T-helper 17 cell (primary cell): ENCODE measurements at places on chromosomes 12 and 14. TPM values are rescaled to one million over a fixed set of nuclear protein-coding genes. Genes with fewer than 3 reads are reported as not detected.
A peak's percentile ranks its signal among the peaks of the same experiment; 100 is the strongest.

DNA sequence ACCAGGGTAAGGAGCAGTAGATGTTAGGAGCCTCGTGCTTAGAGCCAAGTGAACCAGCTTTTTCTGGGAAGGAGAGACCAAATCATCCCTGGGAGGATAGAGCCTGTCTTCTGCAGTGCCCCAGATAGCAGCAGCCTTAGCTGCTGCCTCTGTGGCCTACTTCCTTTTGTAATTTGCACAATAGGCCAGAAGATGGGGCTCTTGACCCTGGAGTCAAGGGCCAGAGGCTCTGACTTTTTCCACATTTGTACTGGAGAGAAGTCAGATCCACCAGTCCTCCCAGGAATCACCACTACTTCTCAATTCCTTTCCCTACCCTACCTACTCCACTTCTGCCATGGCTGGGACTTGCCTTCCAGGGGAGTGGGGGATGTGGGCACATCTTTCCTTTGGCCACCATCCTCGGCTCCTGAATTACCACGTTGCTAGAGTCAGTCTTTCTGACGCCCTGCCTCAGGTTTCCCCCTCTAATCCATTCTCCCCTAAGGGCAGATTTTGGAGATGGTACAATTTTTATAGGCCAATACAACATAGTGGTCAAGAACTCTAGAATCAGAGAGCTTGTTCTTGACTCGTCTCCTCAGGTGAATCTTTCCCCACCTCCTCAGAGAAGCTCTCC is 3.3 kb upstream of the SLC4A8 start:
- no peaks in the 10 kb centered on the region for H3K36me3 ChIP-seq
- no peaks in the 10 kb centered on the region for H3K27me3 ChIP-seq
- H3K27ac ChIP-seq = no peak overlapping the region
- peak; percentile 17 for DNase-seq
- H3K4me3 ChIP-seq = no peak overlapping the region

DNA sequence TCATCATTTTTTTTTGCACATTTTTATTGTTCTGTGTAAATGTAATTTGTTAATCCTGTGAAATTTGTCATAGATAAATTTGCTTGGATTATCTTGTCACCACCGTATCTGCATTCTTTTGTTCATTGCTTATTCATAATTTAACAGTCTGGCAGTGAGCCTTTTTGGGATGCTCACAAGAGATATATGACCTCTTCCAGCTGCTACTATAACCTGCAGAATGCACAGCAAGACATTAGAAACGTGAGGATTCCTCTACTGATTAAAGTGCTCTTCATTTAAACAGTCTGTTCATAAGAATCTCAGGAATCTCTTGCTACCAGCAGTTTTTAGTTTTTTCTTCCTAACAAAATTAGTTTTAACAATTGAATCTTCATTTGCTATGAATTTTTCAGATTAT is 9.1 kb downstream of the NPAS3 start:
- H3K27me3 ChIP-seq = peaks cover 46% of the 10 kb centered on the region
- H3K36me3 ChIP-seq = no peaks in the 10 kb centered on the region

- H3K36me3 ChIP-seq = peaks cover 2% of the 10 kb centered on the region
- DNase-seq = no peak
- no peak overlapping the region for H3K27ac ChIP-seq
- no peak overlapping the region for H3K4me3 ChIP-seq
Observed at GRCh38 chr12:38761636-38762342, 143.6 kb downstream of the CPNE8 start.

- H3K4me3 ChIP-seq = no peak overlapping the region
- H3K36me3 ChIP-seq = peaks cover 3% of the 10 kb centered on the region
- no peak for DNase-seq
- peak overlapping the region; percentile 81 for H3K27ac ChIP-seq
- H3K27me3 ChIP-seq = no peaks in the 10 kb centered on the region
Observed at GRCh38 chr12:47350062-47350408, 270.3 kb upstream of the AMIGO2 start.

GRCh38 chr12:3667485-3667884 is 85.4 kb downstream of the CRACR2A start:
- no peak overlapping the region for H3K27ac ChIP-seq
- H3K27me3 ChIP-seq = no peaks in the 10 kb centered on the region
- no peak for DNase-seq
- peaks cover 5% of the 10 kb centered on the region for H3K4me1 ChIP-seq

- no peak for DNase-seq
- no peaks in the 10 kb centered on the region for H3K27me3 ChIP-seq
- H3K4me1 ChIP-seq = no peaks in the 10 kb centered on the region
- no peak overlapping the region for H3K27ac ChIP-seq
- H3K36me3 ChIP-seq = no peaks in the 10 kb centered on the region
Observed at GRCh38 chr12:71164568-71165197, 6.9 kb upstream of the TSPAN8 start.

DNA sequence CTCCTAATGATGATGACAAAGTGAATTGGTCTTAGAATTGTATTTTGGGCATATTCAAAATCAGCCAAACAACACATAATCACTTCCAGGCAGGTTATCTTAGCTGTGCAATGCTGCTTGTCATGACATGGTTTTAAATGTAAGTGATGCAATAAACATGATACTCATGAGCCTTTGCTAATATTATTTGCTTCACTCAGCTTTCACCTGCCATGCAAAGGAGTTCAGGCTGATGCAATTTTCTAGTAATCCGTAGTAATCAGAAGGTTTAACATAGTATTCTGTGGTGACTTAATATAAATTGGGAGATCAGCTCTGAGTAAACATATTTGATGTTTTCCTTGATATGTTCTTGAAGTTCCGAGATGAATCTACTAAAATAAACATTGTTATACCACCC is 29.1 kb downstream of the TMEM260 start:
- peaks cover 6% of the 10 kb centered on the region for H3K4me1 ChIP-seq
- no peak overlapping the region for H3K4me3 ChIP-seq
- no peak for DNase-seq
- H3K27ac ChIP-seq = no peak overlapping the region

DNA sequence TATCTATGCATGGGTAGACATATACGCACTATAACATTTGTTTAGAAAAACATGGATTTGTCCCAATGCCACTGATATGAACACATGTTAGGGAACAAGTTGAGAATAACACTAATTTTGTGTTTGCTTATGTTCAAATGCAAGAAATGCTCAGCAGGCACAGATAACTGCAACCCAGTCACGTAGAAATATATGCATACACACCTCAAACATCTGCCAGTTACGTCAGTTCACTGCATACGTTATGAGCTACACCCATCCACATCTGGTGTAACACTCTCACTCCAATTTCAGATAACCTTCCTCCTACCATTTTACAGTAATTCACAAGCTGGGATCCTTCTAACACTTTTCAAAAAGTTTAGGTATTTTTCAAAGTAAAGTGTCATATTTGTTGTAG is 10.7 kb downstream of the PAWR start:
- DNase-seq = no peak
- no peaks in the 10 kb centered on the region for H3K4me1 ChIP-seq
- H3K36me3 ChIP-seq = no peaks in the 10 kb centered on the region
- peaks cover 27% of the 10 kb centered on the region for H3K27me3 ChIP-seq
- no peak overlapping the region for H3K4me3 ChIP-seq
- H3K27ac ChIP-seq = no peak overlapping the region

DNA sequence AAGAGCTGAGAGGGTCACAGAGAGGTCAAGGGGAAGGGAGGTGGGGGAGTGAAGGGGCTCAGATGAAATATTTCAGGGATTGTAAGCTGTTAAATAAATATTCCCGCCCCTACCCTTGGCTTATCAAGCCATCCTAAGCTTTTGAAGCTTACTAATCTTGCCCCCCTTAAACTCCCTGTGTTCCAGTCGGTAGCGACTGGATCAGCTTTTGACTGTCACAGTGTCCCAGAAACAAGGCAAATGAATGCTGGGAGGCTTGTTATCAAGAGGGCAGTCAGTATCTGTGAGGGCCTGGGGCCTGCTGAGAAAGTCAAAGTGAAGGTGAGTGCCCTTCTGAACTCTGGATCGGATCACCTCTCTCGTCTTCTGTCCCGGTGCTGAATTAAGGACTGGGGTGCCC is 128.1 kb downstream of the DACT1 start:
- DNase-seq = no peak
- H3K27ac ChIP-seq = no peak overlapping the region
- no peaks in the 10 kb centered on the region for H3K27me3 ChIP-seq
- no peak overlapping the region for H3K4me3 ChIP-seq
- H3K36me3 ChIP-seq = no peaks in the 10 kb centered on the region

- no peaks in the 10 kb centered on the region for H3K36me3 ChIP-seq
- no peaks in the 10 kb centered on the region for H3K4me1 ChIP-seq
- no peak overlapping the region for H3K27ac ChIP-seq
- no peak overlapping the region for H3K4me3 ChIP-seq
Observed at GRCh38 chr12:98090731-98091130, 424.7 kb upstream of the TMPO start.

DNA sequence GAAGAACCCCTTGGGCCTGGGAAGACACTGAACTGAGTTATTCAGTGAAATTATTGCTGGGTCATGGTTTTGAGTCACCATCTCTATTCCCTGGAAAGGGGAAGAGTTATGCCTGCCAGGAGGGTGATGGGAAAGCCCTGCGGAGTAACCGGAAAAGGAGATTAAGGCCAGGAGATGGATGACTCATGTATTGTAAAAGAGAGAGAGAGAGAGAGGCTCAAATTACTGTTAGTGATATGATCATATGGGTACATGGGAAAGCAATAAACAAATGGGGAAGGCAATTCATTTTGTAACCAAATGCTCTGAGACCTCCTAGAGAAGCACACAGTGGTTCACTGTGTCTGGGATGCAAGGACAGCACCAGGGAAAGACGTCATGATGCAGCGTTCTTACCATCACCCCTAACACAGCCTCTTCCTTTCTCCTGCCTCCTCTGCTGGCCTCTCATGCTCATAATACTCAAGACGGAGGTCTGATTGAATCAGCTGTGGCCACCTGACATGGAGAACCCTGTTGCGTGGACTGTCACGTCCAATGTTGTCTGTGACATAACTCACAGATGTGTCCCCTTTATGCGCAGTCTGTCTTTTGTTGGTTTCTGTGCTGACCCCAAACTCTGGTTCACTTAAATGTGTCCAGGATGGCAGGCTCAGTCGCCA is 243.7 kb downstream of the TMEM132D start:
- no peaks in the 10 kb centered on the region for H3K27me3 ChIP-seq
- H3K4me1 ChIP-seq = no peaks in the 10 kb centered on the region
- H3K27ac ChIP-seq = no peak overlapping the region
- DNase-seq = no peak
- no peak overlapping the region for H3K4me3 ChIP-seq

GRCh38 chr12:58795825-58796224 is 124.5 kb downstream of the LRIG3 start:
- no peaks in the 10 kb centered on the region for H3K4me1 ChIP-seq
- no peaks in the 10 kb centered on the region for H3K27me3 ChIP-seq
- no peak for DNase-seq
- no peaks in the 10 kb centered on the region for H3K36me3 ChIP-seq
- H3K27ac ChIP-seq = no peak overlapping the region
- H3K4me3 ChIP-seq = no peak overlapping the region

DNA sequence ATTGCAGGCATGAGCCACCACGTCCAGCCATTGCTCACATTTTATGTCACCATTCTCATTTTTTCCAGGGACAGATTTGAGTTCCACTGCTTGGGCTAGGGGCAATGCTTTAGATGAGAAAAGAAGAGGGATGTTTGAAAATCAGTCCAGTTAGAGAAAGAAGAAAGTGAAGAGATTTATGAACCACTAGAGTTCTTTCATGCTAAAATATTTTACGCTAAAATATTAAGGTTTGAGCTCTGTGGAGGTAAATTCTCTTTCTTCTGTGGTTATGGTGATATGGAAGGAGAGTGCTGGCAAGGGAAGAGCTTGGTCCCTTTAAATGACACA is 21.5 kb downstream of the CFL2 start:
- peaks cover 9% of the 10 kb centered on the region for H3K4me1 ChIP-seq
- H3K27me3 ChIP-seq = no peaks in the 10 kb centered on the region
- peak overlapping the region; percentile 75 for H3K4me3 ChIP-seq
- H3K27ac ChIP-seq = no peak overlapping the region
- H3K36me3 ChIP-seq = no peaks in the 10 kb centered on the region
- DNase-seq = no peak

CBX5 gene
- total RNA-seq = 31.1 TPM
